ENCODE measurements at places on chromosomes 1 and 21.

GRCh38 chr1:203937678-203938330 lies 76.4 kb downstream of the SNRPE start:
- DNase-seq, result no peak

GRCh38 chr1:36352125-36352909 lies 28.9 kb upstream of the EVA1B start:
- DNase-seq, result no peak

DNA sequence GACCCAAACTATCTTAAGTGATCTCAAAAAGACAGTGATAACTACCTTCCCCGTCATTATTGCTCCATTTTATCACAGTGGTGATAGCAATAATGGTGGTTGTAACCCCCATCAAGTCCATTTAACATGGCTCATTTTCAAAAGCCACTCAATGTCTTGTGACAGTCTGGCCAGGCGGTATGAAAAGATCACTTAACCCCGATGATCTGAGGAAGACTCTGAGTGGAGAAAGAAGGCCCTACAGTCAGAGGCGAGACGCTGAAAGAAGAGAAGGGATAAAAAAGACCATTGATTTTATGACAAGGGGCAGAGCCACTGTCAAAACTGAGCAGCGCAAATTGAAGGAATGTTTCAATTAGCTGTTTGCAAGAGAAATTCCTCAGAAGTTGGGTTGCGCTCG lies 417.2 kb upstream of the PBX1 start:
- no peak for DNase-seq

DNA sequence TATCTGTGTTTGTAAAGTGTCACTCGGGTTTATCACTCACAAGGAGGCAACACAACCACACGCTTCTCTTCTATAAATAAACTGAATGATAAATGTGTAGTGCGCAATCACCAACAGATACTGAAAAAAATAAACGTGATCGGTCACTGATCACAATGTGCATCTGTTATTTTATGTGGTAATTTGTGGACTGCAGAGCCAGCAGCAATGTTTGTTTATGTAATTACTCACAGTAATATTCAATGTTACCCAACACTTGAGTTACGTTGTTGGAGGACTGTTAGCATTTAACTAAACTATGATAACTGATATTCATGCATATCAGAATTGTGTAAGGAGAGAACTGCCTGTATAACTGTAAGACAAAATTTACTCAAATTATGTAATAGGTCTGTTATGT lies 129.6 kb downstream of the USH2A start:
- no peak for DNase-seq

GRCh38 chr1:151294742-151295462 lies 12.8 kb downstream of the ZNF687 start:
- DNase-seq, result no peak

All from activated naive CD4-positive, alpha-beta T cell (primary cell).